WTC11 (cell line): ENCODE measurements at places on chromosomes 1 and 21.
A peak's percentile ranks its signal among the peaks of the same experiment; 100 is the strongest.

- peaks cover 18% of the 10 kb centered on the region for H3K4me1 ChIP-seq
- no peak overlapping the region for H3K4me3 ChIP-seq
- DNase-seq, result no peak
- H3K36me3 ChIP-seq, result peaks cover 42% of the 10 kb centered on the region
- H3K27me3 ChIP-seq, result no peaks in the 10 kb centered on the region
- no peak overlapping the region for H3K27ac ChIP-seq
Observed at GRCh38 chr21:46454142-46454541, 4.5 kb upstream of the DIP2A start.

DNA sequence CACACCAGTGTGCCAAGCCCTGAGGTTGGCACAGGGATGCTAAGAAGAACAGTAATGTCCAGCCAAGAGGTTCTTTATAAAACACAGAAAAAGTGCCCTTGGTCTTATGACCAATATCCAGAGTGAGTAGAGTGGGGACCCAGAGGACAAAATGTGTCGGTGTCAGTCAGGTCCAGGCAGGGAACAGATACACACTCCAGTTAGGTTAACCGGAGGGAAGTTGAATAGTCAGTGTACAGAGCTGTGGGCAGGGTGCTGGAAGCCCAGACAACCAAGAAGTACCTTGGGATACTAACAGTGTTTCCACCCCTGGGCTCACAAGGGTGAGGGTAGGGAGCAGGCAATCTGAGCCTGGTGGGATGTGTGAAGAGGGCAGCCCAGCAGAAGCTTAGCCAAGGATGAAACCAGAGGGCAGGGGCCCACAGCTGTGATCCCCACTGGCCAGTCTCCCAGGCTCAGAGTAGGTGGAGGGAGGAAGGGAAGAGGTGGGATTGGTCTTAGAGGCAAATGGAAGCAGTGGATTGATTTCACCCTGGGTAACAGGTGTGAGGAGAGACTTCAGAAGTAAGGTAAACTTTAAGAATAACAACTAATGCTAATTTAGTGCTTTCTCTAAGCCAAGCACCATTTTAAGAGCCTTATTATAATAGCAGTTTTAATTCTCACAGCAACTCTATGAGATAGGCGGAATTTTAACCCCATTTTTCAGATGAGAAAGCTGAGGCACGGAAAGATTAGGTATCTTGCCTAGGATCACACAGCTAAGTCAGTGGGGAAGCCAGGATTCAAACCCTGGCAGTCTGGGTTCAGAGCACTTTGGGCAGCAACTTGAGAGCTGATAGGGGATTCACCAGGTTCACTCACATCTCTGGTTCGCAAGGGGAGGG is 143.4 kb upstream of the HOOK1 start:
- peak overlapping the region; percentile 24 for H3K27ac ChIP-seq
- H3K36me3 ChIP-seq, result no peaks in the 10 kb centered on the region
- H3K27me3 ChIP-seq, result no peaks in the 10 kb centered on the region
- peaks cover 61% of the 10 kb centered on the region for H3K4me1 ChIP-seq
- DNase-seq, result no peak

GRCh38 chr1:22071511-22071910 is 19.0 kb downstream of the CDC42 start:
- peaks cover 61% of the 10 kb centered on the region for H3K4me1 ChIP-seq
- no peaks in the 10 kb centered on the region for H3K27me3 ChIP-seq
- H3K27ac ChIP-seq, result peak overlapping the region; percentile 57; the same call in 1 of the 2 replicates
- H3K4me3 ChIP-seq, result no peak overlapping the region
- DNase-seq, result no peak

GRCh38 chr1:103156966-103157365 is 48.6 kb upstream of the COL11A1 start:
- H3K36me3 ChIP-seq, result no peaks in the 10 kb centered on the region
- 0 out of 2 replicates have a peak, but pooled peaks cover 4% of the 10 kb centered on the region for H3K4me1 ChIP-seq
- H3K27ac ChIP-seq, result no peak overlapping the region
- no peak for DNase-seq
- no peaks in the 10 kb centered on the region; the same call in 1 of the 2 replicates for H3K27me3 ChIP-seq

DNA sequence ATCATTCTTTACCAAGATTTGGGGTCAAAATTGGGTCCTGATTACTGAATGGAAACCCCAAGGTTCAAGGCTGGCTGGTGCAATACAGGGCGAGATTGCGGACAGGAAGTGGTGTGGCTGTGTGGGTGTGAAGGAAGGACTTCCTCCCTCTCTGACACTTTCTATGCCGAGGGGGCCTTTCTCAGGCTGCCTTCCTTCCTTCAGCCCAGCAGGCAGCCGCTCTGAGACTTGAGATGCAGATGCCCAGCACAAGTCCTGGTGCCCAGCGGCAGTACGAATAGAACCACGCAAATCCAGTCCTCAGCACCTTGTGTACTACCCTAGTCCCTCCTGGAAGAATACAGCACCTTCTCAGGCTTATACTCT is 16.3 kb downstream of the BATF3 start:
- no peaks in the 10 kb centered on the region for H3K36me3 ChIP-seq
- DNase-seq, result no peak
- H3K4me1 ChIP-seq, result peaks cover 15% of the 10 kb centered on the region
- peaks cover 1% of the 10 kb centered on the region; the same call in 1 of the 2 replicates for H3K27me3 ChIP-seq
- H3K27ac ChIP-seq, result no peak overlapping the region

DNA sequence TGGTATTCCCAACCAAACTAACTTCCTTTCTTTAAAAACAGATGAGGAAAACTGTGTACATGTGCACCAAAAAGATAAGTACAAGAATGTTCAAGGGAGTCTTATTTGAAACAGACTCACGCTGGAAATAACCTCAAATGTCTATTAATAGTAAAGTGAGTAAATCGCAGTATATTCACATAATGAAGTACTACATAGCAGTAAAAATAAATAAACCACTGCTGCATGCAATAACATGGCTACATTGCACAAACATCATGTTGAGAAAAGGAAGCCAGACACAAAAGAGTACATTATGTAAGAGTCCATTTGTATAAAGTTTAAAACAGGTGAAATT is 5.2 kb upstream of the DENND2D start:
- peaks cover 55% of the 10 kb centered on the region for H3K27me3 ChIP-seq
- H3K27ac ChIP-seq, result no peak overlapping the region
- no peaks in the 10 kb centered on the region for H3K36me3 ChIP-seq
- no peak for DNase-seq

DNA sequence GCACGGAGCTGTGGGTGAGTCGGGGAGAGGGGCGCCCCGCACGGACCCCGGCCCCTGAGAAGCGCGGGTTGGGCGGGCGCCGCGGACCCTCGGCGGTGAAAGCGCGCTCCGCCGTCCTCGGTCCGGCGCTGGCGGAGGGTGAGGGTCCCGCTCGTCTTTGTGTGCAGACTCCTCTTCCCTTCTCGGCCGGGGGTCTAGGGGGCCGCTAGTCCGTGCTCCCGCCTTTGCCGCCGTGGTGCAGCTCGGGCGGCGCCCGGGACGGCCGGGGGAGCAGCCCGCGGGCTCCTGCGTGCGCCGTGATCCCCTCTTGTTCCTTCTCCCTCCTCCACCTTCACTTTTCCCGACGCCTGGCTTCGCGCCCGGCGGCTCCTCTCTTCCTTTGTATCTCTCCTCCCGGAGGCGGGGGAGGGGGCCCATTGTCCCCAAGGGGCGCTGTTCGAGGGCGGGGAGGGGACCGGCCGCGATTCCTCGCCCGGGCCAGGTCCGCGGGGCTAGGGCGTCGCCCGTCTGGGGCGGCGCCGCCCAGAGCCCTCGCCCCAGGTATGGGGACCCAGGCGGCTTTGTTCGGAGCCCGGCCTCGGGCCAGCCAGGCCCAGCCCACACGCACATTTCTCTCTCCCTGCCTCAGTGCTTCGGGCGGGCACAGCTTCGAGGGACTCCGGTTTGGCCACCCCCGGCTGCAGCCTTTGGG is 519 bp downstream of the FNBP1L start:
- H3K36me3 ChIP-seq, result no peaks in the 10 kb centered on the region
- peak overlapping the region; percentile 98 for H3K27ac ChIP-seq
- H3K4me3 ChIP-seq, result peak overlapping the region; percentile 98
- no peaks in the 10 kb centered on the region for H3K27me3 ChIP-seq
- H3K4me1 ChIP-seq, result peaks cover 39% of the 10 kb centered on the region
- peak; percentile 76 for DNase-seq

DNA sequence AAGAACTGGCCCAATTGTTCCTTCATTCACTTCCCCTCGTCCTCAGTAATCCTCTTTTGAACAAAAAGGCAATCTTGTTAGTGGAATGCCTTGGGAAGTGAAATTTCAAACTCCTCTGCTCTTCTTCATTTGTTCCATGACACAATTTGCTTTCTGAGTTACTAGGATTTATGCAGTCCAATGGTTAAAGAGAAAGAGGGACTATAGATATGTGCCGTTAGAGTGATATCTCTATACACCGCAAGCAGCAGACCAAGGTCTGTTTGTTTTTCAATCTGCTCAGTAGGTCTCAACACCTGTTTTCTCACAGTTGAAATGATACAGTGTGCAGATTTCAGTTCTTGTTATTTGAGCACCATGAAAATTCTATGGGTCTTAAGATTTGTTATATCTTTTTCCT is 244.0 kb downstream of the DNM3 start:
- H3K27ac ChIP-seq, result no peak overlapping the region
- H3K36me3 ChIP-seq, result no peaks in the 10 kb centered on the region
- DNase-seq, result no peak
